Inflammatory macrophage (primary cell): ENCODE measurements at places on chromosomes 5 and 9.
A peak's percentile ranks its signal among the peaks of the same experiment; 100 is the strongest.

DNA sequence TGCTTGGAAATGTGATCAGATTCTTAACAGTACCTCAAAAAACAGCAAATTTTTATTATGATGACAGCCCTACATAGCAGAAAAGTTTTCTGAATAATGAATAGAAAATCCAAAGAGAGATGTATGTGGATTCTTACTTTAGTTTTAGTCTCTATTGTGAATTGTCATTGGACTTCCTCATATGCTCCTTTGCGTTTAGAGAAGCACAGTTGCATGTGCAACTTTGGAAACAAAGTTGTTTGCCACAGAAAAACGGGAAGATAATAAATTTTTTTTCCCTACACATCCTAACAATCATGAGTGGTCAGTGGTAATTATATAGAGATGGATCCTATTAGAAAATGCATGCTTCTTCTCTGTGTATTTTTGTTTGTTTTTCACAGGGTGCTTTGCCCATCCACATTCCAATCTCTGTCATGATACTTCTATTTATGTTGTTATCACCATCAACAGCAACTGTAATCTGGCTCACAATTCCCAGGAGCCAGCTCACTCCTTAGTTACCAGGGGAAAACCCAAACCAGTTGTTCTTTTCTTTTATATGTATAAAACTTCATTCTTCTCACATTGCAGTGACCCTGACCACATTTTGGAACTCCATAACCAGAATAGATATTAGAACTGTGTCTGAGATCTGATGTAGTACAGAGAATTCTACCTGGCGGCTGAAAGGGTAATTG lies 118.7 kb downstream of the NDUFS4 start:
- peak; percentile 22 for DNase-seq

GRCh38 chr9:26326563-26326962 lies 566.0 kb downstream of the CAAP1 start:
- peak; percentile 29 for DNase-seq

GRCh38 chr9:70013598-70014196 lies 30.0 kb upstream of the MAMDC2 start:
- DNase-seq = no peak

- no peak for DNase-seq
These were observed 29.0 kb downstream of the VAV2 start for GRCh38 chr9:133963166-133963565.

- DNase-seq = no peak
These were observed 29.6 kb upstream of the CNOT6 start for GRCh38 chr5:180464603-180464970.
